Mesenchymal stem cell (in vitro differentiated cells and primary cell): ENCODE measurements at places on chromosomes 12 and 14.
A peak's percentile ranks its signal among the peaks of the same experiment; 100 is the strongest.

DNA sequence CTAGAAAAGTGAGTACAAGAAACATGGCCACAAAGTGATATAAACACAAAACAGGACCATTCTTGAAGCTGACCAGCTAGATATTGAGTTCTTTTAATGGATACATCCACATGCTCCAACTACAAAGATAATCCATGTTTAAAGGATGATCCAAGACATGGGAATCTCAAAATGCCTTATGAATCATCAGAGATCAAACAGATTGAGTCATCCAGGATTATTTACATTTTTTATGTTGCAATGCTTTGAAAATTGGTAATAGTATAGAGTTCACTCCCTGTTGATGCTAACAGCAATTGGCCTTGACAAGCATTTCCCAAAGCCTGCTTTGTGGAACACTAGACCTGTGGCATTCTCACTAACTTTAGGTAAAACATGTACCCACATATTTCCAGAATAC is 293.0 kb upstream of the TBX3 start:
- no peak overlapping the region for H3K27ac ChIP-seq
- H3K36me3 ChIP-seq, result no peaks in the 10 kb centered on the region
- H3K4me1 ChIP-seq, result no peaks in the 10 kb centered on the region
- DNase-seq, result peak; percentile 68
- H3K4me3 ChIP-seq, result no peak overlapping the region
- no peaks in the 10 kb centered on the region for H3K27me3 ChIP-seq

GRCh38 chr12:44031472-44032185 is 195.7 kb downstream of the TMEM117 start:
- H3K27ac ChIP-seq, result no peak overlapping the region
- H3K27me3 ChIP-seq, result no peaks in the 10 kb centered on the region
- DNase-seq, result no peak
- H3K36me3 ChIP-seq, result no peaks in the 10 kb centered on the region
- H3K4me1 ChIP-seq, result no peaks in the 10 kb centered on the region
- H3K4me3 ChIP-seq, result no peak overlapping the region

DNA sequence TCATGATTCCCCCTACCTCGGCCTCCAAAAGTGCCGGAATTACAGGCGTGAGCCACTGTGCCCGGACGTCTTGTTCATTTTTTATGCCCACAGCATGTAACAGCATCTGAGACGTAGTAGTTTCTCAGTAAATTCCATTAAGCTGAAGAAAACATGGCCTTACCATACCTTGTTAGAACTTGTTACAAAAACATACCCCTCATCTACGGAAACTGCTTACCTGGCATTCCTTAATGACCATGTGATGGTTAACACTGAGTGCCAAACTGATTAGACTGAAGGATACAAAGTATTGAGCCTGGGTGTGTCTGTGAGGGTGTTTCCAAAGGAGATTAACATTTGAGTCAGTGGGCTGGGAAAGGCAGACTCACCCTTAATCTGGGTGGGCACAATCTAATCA is 186.8 kb downstream of the CEP128 start:
- no peak overlapping the region for H3K4me3 ChIP-seq
- H3K36me3 ChIP-seq, result no peaks in the 10 kb centered on the region
- H3K27me3 ChIP-seq, result no peaks in the 10 kb centered on the region
- DNase-seq, result no peak
- no peak overlapping the region for H3K27ac ChIP-seq
- H3K4me1 ChIP-seq, result no peaks in the 10 kb centered on the region

DNA sequence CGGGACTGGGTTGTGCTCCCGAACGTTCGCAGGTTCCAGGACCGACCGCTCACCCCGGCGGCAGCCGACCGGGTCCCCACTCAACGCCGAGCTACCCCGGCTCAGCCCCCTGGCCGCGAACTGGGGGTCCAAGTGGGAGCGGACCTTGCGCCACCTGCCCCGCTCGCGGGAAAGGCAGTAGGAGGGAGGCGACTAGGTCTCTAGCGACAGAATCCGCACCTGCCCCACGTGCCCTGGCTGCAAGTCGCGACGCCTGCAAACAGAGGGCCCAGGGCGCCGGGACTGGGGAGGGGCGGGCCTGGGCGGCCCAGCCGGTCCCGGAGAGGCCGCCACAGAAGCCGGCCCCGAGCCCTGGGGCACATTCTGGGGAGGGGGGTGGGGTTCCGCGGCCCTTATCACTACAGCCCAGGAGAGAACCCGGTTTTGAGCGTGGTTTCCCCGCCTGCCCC is 239.2 kb upstream of the CPNE8 start:
- no peak overlapping the region for H3K27ac ChIP-seq
- no peak overlapping the region for H3K4me3 ChIP-seq
- no peak for DNase-seq

GRCh38 chr12:98752726-98753125 is 107.6 kb downstream of the APAF1 start:
- H3K4me1 ChIP-seq, result peaks cover 18% of the 10 kb centered on the region
- no peaks in the 10 kb centered on the region for H3K27me3 ChIP-seq
- DNase-seq, result no peak
- no peaks in the 10 kb centered on the region for H3K36me3 ChIP-seq

DNA sequence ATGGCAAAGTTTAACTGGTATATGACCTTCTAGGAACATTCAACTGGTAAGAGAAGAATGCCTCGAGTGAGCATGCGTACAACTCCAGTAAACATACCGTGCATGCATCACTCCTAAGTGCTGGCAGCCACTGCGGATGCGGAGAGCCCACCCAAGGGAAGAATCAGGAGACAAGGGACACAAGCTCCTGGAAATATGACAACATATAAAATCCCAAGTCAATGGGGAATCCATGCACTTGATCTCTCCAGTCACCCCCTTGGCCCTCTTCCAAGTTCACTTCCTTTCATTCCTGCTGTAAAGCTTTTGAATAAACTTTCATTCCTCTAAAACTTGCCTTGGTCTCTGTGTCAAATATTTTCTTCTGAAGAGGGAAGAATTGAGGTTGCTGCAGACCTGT is 168.7 kb upstream of the TMCC3 start:
- no peaks in the 10 kb centered on the region for H3K27me3 ChIP-seq
- no peak overlapping the region for H3K4me3 ChIP-seq
- H3K36me3 ChIP-seq, result no peaks in the 10 kb centered on the region
- peaks cover 1% of the 10 kb centered on the region for H3K4me1 ChIP-seq
- H3K27ac ChIP-seq, result no peak overlapping the region
- DNase-seq, result no peak

GRCh38 chr12:6872073-6873048 is 742 bp downstream of the SPSB2 start:
- peaks cover 27% of the 10 kb centered on the region for H3K36me3 ChIP-seq
- peak overlapping the region; percentile 90 for H3K27ac ChIP-seq
- peak; percentile 73 for DNase-seq
- H3K27me3 ChIP-seq, result no peaks in the 10 kb centered on the region

- H3K27me3 ChIP-seq, result no peaks in the 10 kb centered on the region
- no peaks in the 10 kb centered on the region for H3K36me3 ChIP-seq
- H3K4me1 ChIP-seq, result no peaks in the 10 kb centered on the region
- no peak for DNase-seq
These were observed 93.9 kb downstream of the FGD4 start for GRCh38 chr12:32493282-32493681.

GRCh38 chr14:102593061-102593824 is 794 bp downstream of the RCOR1 start:
- no peak overlapping the region for H3K27ac ChIP-seq
- no peaks in the 10 kb centered on the region for H3K27me3 ChIP-seq
- peak overlapping the region; percentile 98 for H3K4me3 ChIP-seq
- peaks cover 20% of the 10 kb centered on the region for H3K4me1 ChIP-seq
- no peaks in the 10 kb centered on the region for H3K36me3 ChIP-seq

DNA sequence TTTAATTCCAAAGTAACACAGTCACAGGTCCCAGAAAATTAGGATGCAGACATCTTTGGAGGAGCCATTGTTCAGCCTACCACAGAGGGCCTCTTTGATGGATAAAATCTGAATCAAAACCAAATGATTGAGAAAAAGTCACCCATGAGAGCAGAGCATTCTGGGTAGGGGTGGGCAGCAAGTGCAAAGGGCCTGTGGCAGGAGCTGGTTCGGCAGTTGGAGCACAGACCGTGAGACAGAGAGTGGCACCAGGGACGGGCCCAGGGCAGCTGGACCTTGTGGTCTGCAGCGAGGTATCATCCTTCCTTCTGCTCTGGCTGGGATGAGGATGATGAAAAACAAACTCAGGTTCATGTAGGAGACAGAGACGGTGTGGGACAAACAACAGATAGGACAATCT is 18.0 kb downstream of the UBC start:
- no peak overlapping the region for H3K4me3 ChIP-seq
- H3K4me1 ChIP-seq, result peaks cover 11% of the 10 kb centered on the region
- no peak for DNase-seq

DNA sequence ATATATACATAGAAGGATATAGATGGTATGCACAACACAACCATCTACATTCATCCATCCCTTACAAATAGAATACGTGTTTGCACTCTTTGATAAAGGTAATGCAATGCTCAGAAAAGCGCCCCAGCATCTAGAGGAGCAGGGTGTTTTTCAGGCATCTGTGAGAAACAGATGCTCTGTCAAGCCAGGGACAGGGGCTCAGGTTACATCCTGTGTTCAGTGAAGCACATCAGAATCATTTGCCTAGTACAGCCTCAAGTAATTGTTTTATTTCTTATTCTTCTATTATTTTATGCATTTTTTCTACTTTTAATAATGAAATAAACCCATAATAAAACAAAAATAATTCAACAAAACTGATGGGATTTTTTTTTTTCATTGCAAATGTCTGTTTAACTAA is 50.5 kb upstream of the HIF1A start:
- no peak overlapping the region for H3K27ac ChIP-seq
- DNase-seq, result no peak
- H3K36me3 ChIP-seq, result no peaks in the 10 kb centered on the region
- no peak overlapping the region for H3K4me3 ChIP-seq
- no peaks in the 10 kb centered on the region for H3K27me3 ChIP-seq

GRCh38 chr12:98733667-98734350 is 88.7 kb downstream of the APAF1 start:
- no peaks in the 10 kb centered on the region for H3K27me3 ChIP-seq
- H3K36me3 ChIP-seq, result peaks cover 22% of the 10 kb centered on the region
- peaks cover 3% of the 10 kb centered on the region for H3K4me1 ChIP-seq
- no peak overlapping the region for H3K4me3 ChIP-seq

DNA sequence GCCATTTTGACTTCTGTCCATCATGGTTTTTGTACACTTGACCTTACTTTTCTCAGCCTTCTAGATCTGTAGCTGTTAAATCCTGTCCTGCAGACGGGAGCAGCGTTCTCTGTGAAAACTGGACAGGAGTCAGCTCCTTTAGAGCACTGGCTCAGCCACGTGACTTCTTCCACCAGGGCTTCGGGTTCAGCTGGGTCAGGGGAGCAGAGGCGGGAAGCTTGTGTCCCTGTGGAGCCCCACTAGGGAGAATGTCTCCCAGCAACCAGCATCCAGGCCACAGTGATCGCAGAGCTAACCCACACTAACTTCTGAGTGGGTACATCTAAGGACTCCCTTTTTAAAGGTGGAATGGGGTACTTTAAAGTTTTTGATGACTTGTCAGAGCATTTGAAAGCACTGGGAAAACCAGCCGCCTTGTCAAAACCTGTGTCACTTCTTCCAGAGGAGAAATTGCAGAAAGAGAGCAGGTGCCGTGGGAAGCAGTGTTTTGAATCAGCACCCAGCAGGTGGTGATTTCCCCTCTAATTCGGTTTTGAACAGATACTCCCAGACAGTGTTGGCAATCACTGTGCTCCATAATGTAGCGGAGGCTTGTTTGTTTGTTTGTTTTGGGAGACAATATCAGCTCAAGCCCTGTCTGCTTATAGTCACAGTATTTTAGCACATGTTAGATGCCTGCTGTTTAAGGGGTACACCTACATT is 17.9 kb downstream of the DERA start:
- peaks cover 2% of the 10 kb centered on the region for H3K36me3 ChIP-seq
- DNase-seq, result no peak
- peak overlapping the region; percentile 65 for H3K4me3 ChIP-seq
- H3K27me3 ChIP-seq, result no peaks in the 10 kb centered on the region
- peak overlapping the region; percentile 56 for H3K27ac ChIP-seq
- peaks cover 7% of the 10 kb centered on the region for H3K4me1 ChIP-seq

DNA sequence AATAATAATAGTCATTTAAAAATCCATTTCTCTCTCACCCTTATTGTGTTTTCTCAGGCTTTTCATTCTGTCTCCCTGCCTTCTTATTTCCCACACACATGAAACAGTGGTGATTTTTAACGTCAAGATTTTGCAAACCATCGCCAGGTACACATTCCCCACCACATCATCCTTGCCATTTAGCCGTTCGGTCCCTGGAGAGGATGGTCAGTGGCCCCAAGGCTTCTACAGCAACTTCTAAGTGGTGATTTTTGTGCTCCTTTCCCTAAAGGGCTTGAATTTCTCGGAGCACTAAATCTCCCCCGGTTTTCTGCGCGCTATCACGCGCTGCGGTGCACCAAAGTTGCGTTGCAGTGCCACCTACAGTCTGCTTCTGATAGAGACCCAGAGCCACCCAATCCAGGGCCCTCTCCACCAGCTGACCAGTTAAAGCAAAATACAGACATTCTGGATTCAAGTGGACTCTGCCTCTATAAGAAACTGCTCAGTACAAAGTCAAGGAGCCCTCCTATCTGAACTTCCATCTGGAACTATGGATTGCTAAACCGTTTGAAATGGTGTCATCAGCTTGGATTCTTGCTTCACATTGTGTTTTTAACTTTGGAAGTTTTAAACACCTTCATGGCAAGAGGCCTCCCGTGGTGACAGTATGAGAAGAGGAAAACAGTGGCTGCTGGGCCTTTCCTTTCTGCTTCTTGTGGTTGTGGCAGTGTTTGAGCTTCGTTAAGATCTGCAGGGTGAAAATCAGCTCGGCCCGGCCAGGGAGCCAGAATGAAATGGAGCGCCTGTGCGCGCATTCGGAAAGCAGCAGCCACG is 234.0 kb downstream of the SPTSSA start:
- H3K27me3 ChIP-seq, result peaks cover 1% of the 10 kb centered on the region
- no peak overlapping the region for H3K27ac ChIP-seq
- H3K4me3 ChIP-seq, result peak overlapping the region; percentile 53
- no peaks in the 10 kb centered on the region for H3K36me3 ChIP-seq

DNA sequence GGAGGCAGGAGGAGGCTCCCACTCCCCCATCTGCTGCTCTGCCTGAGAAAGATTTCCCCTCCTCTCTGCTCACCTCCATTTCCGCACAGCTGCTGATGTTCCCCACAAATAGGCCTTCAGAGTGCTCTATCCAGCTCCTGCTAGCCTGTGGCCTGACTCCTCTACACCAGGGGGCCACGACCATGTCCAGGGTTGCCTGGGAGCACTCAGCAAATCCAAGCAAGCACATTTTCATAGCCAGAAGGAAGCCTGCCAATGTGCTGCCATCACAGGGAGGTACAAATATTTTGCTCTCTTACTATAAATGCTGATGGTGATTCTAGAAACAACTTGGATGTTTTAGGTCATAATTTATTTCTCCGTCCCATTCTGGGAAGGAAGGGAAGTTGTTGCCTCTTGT is 17.3 kb downstream of the KCNA5 start:
- no peaks in the 10 kb centered on the region for H3K4me1 ChIP-seq
- peaks cover 80% of the 10 kb centered on the region for H3K27me3 ChIP-seq
- H3K4me3 ChIP-seq, result no peak overlapping the region
- no peak for DNase-seq
- no peak overlapping the region for H3K27ac ChIP-seq
- no peaks in the 10 kb centered on the region for H3K36me3 ChIP-seq
